ENCODE measurements at places on chromosomes 4 and X. TPM values are rescaled to one million over a fixed set of nuclear protein-coding genes. Genes with fewer than 3 reads are reported as not detected.

- no peak for DNase-seq
Observed at GRCh38 chr4:107691378-107691777, 28.7 kb downstream of the PAPSS1 start.

DNA sequence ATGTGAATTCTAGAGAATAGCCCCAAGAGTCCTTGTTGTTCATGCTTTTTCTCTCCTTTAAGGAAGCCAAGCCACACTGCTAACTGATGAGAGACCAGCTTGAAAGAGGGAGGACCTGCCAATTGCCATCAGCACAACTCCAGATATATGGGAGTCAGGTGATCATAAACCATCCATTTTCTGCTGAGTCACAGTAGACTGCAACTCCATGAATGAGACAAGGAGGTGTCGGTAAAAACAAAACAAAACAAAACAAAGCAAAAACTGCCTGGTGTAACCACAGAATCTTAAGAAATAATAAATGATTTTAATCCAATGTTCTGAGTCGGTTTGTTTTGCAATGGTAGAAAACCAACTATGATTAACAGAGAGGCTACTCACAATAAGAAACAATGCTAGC is 837.3 kb downstream of the PCDH7 start:
- no peak for DNase-seq

GRCh38 chr4:123555807-123556273 is 159.2 kb downstream of the SPRY1 start:
- no peak for DNase-seq

DNA sequence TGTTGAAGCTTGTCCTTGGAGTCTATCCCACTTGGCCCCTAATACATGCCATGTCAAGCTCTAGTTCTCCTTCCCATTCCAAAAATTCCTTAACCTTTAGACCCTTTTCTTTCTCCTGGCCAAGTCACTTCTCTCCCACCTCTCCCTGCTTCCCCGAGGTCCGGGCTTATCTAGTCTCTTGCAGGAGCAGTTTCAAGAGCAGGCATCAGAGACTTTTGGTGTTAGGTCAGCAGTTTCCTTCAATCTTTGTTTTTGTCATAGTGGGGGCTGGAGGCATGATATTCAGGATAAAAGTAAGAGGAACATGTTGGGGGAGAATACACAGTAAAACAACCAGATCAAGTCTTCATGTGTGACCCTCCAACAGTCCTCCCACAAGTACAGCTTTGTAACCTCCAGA is 11.5 kb upstream of the IDS start:
- no peak for DNase-seq

GRCh38 chr4:170777663-170778062 is 687.9 kb upstream of the AADAT start:
- no peak for DNase-seq

- no peak for DNase-seq
Observed at GRCh38 chr4:98642991-98643426, 15.4 kb downstream of the TSPAN5 start.

DNA sequence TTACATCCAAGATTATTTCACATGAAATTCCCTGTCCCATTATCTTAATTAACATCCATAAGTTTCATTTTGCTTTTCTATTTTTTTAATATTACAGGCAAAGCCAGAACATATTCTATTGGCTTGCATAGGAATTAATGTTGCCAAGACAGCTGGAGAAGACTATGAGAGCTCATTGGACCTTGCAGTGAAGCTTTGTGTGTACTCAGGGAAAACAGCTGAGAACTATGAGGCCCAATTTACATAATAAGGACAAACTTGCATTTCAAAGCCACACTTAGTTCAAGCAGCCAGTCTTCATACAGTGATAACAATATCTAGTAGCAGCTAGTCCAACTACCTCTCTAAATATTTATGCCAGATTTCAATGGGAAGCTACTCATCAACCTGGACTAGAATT is 134.4 kb downstream of the DDX53 start:
- DNase-seq: no peak

- DNase-seq: peak; percentile 67
Observed at GRCh38 chrX:49186125-49187027, at the start of gene PRICKLE3. Gene PRICKLE3, minus strand, starts transcription at chrX:49186373. Its CDS starts 76 bp downstream, at chrX:49186297.

DNA sequence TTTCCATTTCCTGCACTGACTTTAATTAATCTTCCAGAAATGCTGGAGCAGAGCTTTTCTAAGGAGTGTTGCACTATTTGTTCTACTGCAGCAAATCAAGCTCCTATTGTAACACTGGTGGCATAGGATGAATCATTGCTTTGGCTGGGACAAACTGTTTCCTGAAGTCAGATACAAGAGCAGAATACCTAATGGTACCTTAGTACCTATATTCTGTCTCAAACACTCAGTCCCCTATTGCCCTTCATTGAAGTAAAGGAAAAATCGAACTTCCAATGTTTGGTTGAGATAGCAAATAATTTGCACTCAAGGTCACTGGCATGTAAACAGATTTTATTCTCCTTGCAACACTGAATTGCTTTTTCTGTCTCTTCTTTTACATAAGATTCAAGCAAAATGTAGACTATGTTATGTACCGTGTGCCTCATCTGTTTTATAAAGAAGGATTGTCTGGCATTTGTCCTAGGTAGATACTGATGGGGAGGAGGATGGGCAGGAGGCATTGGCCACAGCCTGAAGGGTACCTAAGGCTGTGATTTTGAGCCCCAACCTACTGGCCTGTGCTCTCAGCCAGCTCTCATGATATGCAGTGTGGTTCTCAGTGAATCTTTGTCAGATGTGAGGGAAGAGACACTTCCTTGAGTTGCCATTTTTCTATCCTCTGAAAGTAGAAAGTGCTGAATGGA is 141.6 kb downstream of the AASDH start:
- DNase-seq: no peak

GRCh38 chrX:19182785-19183184 is 60.5 kb upstream of the ADGRG2 start:
- DNase-seq: no peak

DNA sequence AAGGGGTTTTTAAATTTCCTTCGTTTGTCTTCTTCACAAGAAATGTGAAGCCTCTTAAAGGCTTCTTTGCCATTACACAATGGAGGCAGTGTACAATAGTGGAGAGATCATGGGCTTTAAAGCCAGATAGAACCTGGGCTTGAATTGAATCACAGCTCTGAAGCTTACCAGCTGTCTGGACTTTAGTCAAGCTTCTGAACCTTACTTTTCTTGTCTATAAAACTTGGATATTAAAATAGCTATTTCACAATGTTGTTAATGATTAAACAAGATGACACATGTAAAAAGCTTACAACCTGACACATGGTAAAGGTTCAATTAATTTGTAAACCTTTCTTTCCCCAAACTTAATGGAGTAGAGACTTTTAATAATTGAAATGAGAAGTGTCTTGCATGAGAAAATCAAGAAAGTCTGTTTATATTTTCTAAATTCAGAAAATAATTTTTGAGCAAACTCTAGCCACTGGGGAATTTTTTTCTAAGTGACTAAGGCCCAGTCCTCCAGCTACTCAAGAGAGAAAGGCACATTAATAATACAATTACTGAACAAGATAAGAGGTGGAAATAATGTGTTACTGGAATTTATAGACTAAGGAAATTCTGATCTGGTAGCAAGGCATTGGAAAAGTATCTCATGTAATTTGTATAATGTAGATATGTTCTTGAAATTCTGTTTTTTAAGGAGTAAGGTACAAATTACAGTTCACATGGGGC is 21.7 kb upstream of the TBC1D8B start:
- DNase-seq: no peak

DNA sequence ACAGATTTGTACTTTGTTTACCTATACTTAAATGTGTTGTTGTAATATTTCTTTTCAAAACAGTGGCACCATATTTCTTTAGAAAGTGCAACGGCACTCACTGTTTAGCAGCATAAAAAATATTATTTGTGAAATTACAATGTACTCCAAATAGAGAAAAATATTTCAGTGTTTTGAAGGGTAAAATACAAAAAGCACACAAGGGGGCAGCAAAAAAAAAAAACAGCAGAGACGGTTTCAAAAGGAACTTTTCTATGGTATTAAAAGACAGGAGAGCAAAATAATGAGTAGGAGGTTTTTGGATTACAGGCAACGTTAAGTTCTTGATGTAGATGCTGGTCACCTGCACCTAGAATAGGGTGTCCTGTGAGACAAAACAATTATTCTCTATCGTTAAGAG is 2.0 kb downstream of the NUDT11 start:
- no peak for DNase-seq

DNA sequence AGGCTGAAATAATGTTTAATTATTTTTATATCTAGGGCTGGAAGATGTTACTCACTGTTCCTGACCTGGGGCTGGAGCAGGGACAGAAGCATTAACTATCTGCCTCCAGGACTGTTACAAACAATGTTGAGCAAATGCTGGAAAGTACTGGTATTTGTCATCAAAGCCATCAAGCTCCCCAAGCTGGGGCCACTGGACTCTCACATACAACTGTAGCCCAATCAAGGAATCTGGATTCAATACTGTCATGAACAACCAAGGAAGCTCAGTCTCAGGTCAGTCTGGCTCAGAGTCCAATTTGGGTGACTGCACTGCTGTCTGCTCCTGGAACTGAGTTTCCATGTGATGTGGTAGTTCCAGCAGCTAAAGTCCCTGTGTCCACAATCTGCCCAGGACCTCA is 50.4 kb downstream of the APOO start:
- no peak for DNase-seq

DNA sequence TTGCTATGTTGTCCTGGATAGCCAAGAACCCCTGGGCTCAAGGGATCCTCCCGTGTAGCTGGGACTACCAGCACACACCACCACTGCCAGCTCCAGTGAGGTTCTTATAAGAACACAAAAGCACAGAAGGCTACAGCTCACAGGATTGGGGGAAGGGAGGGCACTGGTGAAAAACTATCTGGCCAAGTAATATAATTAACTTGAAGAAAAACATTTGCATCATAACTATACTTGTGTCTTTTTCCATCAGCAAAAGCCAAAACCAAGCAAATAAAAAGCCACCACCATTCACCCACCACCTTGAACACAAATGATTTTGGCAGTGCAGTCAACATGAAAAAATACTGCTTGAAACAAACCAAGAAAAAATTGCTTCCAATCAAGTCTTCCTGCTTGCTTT is 188.2 kb downstream of the MAML3 start:
- no peak for DNase-seq

DNA sequence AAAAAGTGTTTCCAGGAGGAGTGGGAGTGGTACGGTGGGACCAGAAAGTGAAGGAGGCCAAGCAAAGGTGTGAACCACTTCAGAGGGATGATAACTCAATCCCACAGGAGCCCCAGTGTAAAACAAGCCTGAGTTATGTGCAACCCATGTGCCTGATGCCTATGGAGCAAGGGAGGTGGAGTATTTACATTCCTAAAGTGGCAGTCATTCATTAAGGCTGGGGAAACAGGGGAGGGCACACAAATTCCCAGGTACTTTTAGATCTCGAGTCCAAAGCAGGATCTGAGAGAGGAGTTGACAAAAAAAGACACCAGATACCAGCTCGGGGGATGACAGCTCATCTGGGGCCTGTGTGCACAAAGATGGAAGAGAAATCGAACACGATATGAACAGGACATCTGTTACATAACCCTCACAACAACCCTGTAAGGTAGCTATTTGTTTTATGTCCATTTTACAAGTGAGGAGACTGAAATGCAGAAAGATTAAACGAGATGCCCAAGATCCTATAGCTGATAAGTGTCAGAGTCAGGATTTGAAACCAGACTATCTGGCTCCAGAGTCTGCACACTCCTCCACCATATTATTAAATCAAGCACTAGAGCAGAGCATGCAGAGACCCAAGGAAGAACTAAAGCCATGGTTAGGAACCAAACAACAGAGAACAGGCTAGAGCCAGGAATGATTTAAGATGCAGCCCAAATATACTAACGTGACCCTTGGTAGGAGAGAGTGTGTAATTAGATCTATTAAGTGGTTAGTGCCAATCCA is 91.9 kb upstream of the MAPK10 start:
- no peak for DNase-seq

DNA sequence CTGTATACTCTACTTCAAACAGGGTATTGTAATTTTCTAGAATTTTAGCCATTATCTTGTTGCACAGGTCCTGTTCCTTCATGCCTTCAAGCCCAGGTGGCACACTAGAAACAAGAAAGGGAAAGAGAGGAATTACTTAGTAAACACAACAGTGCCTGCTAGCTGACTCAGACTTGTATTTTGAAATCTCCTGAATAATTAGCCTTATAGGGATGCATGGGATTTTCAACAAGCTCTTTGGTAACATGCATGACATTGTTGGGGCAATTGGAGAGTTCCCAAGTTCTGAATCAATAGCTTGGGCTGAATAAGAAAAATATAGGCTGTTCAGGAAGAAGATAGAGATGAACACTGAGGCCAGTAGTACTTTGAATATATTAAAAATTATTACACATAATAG is 118.8 kb downstream of the FAM13A start:
- DNase-seq: no peak

DNA sequence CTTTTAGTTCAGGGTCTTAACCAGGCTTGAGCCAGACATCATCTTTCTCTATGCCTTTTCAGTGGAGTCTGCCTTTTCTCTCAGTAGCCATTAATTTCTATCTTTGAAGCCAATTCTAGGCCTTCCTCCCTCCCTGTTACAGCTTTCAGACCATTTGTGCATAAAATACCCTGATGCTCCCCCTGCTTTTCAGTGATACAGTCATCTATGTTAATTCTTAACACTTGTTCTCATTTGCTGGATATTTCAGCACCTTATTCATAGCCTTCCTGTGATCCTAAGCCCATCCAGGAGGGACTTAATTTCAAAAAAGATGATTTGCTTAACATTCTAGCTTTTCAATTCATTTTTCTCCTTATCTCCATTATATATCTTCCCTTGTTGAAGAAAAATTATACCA is 42.3 kb downstream of the ANXA10 start:
- no peak for DNase-seq

GRCh38 chr4:102534845-102535244 is 33.7 kb downstream of the NFKB1 start:
- no peak for DNase-seq

GRCh38 chr4:153232768-153233167 is 28.5 kb downstream of the TRIM2 start:
- no peak for DNase-seq

GRCh38 chrX:16587836-16588235 is 62.1 kb upstream of the S100G start:
- DNase-seq: no peak

The GYG2 gene
- total RNA-seq: not detected

The UCHL1 gene
- 0.44 TPM for total RNA-seq

The FGF2 gene
- total RNA-seq: 17.8 TPM

The NHSL2 gene
- total RNA-seq: 0.36 TPM

The TLR1 gene
- 1.9 TPM for total RNA-seq

The CYBB gene
- not detected for total RNA-seq

The ADRA2C gene
- total RNA-seq: not detected

The FOXP3 gene
- total RNA-seq: 14.3 TPM

The IL1RAPL1 gene
- total RNA-seq: not detected

The TRAM1L1 gene
- total RNA-seq: not detected

The ZCCHC12 gene
- not detected for total RNA-seq

Data from activated T-helper 1 cell treated with anti-CD3 and anti-CD28 coated beads, Interleukin-12 subunit alpha, Interleukin-12 subunit beta, Interleukin-2, Interleukin-4 antibody, amounts not matched to agents 30 ng/mL and 10 ng/mL and 1 ng/mL, durations not matched to agents 14 hours and 24 hours and 36 hours (primary cell).